ENCODE measurements at places on chromosomes 2 and 18.

- DNase-seq, result no peak
Observed at GRCh38 chr2:19736191-19736831, 165.5 kb downstream of the TTC32 start.

GRCh38 chr2:173286153-173286809 is 68.4 kb upstream of the CDCA7 start:
- no peak for DNase-seq

- DNase-seq, result no peak
Observed at GRCh38 chr18:3248062-3248657, 559 bp downstream of the MYL12A start.

GRCh38 chr2:58357521-58357920 is 116.4 kb upstream of the FANCL start:
- no peak for DNase-seq

DNA sequence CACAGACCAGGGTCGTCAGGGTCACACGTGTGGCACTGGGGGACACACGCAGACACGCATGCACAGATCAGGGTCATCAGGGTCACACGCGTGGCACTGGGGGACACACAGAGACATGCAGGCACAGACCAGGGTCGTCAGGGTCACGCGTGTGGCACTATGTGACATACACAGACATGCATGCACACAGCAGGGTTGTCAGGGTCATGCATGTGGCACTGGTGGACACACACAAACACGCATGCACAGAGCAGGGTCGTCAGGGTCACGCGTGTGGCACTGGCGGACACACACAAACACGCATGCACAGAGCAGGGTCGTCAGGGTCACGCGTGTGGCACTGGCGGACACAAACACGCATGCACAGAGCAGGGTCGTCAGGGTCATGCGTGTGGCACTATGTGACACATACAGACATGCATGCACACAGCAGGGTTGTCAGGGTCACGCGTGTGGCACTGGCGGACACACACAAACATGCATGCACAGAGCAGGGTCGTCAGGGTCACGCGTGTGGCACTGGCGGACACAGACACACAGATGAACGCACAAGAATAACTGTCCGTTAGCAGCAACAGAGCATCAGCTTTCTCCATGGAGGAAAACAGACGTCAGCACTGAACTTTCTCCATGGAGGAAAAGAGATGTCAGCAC is 34.9 kb downstream of the HDAC4 start:
- DNase-seq, result no peak

GRCh38 chr18:159037-159652 is 788 bp downstream of the USP14 start:
- DNase-seq, result no peak

DNA sequence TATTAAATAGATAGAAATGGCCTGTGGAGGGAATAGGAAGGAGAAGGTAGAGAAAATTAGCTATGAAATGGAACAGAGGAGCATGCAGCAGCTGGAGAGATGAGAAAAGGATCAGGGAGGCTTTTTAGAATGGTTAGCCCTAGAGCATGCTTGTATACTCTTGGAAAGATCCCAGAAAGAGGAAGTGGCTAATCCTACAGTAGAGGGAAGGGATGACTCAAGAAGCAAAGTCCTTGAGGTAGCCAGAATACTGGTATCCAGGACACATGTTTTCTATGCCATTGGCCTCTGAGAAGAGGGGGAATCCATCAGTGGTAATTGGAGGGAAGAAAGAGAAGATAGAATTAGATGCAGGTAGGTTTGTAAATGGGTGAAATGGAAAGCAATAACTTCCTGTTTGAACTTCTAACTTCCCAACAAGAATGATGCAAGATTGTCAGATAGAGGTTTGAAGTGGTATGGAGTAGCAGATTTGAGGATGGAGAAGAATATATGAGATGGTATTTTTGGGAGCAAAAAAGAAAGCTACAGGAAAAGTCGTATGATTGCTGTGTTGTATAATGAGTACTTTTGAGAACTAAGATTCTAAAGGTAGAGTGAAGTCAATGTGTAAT is 17.1 kb upstream of the OSBPL6 start:
- no peak for DNase-seq

GRCh38 chr2:234020332-234020731 is 30.2 kb upstream of the SPP2 start:
- no peak for DNase-seq
